ENCODE measurements at places on chromosomes 3 and 15. TPM values are rescaled to one million over a fixed set of nuclear protein-coding genes. Genes with fewer than 3 reads are reported as not detected.
A peak's percentile ranks its signal among the peaks of the same experiment; 100 is the strongest.

DNA sequence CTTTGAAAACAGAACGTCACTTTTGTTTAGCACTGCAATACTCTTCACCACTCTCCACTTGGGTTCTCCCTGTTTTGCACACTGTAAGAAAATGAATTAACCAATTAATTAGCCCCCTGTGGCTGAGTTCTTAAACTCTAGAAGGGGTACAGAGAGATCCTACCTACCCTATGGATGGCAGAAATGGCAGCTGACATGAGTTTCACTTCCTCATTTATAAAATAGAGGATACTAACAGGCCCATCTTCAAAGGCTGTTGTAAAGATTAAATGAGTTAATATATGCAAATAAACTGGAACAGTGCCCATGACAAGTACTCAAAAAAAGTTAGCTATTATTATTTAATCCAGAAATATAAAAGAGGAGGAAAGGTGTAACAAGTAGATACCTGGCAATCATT lies 36.9 kb downstream of the SUCLG2 start:
- H3K27me3 ChIP-seq = no peaks in the 10 kb centered on the region
- no peak overlapping the region for H3K4me3 ChIP-seq
- peaks cover 7% of the 10 kb centered on the region for H3K36me3 ChIP-seq
- H3K4me1 ChIP-seq = no peaks in the 10 kb centered on the region
- H3K27ac ChIP-seq = no peak overlapping the region
- DNase-seq = no peak

The RGMA gene
- 26.2 TPM for total RNA-seq

The TICRR gene
- total RNA-seq = 2.4 TPM

GRCh38 chr3:52026041-52026440 lies 30.3 kb downstream of the DUSP7 start:
- no peak overlapping the region for H3K4me3 ChIP-seq
- H3K27ac ChIP-seq = no peak overlapping the region
- H3K27me3 ChIP-seq = no peaks in the 10 kb centered on the region
- H3K36me3 ChIP-seq = no peaks in the 10 kb centered on the region

The DLEC1 gene
- 0.17 TPM for total RNA-seq

- no peaks in the 10 kb centered on the region for H3K27me3 ChIP-seq
- H3K4me3 ChIP-seq = no peak overlapping the region
- H3K4me1 ChIP-seq = peaks cover 5% of the 10 kb centered on the region
- peak overlapping the region; percentile 1 for H3K27ac ChIP-seq
Measured at GRCh38 chr15:22895465-22896190, 57.2 kb downstream of the NIPA2 start.

- peaks cover 13% of the 10 kb centered on the region for H3K4me1 ChIP-seq
- peak overlapping the region; percentile 42 for H3K27ac ChIP-seq
- no peak overlapping the region for H3K4me3 ChIP-seq
- peaks cover 1% of the 10 kb centered on the region for H3K36me3 ChIP-seq
- no peak for DNase-seq
- no peaks in the 10 kb centered on the region for H3K27me3 ChIP-seq
Measured at GRCh38 chr3:126858887-126859286, 124.0 kb upstream of the PLXNA1 start.

DNA sequence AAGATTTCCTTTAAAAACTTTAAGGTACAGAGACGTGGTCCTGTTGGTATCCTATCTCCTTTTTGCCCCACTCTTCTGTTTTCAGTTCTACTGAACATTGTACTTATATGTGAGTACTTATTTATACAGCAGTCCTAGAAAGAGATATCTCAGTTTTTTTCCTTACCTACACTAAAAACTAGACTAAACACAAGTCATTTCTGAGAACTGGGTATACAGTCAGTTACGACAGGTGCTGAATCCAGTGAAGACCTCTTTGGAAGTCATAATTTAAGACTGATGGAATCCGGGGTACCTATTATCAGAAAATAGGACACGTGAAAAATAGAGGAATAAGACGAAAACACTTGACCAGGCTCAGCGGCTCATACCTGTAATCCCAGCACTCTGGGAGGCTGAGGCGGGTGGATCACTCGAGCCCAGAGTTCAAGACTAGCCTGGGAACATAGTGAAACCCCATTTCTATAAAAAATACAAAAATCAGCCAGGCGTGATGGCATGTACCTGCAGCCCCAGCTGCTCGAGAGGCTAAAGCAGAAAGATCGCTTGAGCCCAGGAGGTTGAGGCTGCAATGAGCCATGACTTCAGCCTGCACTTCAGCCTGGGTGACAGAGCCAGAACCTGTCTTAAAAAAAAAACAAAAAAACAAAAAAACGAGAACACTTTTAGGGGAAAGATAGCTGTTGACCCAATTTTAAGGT lies 76.3 kb downstream of the KLHL25 start:
- no peak overlapping the region for H3K4me3 ChIP-seq
- no peak overlapping the region for H3K27ac ChIP-seq
- DNase-seq = no peak
- peaks cover 3% of the 10 kb centered on the region for H3K4me1 ChIP-seq
- peaks cover 44% of the 10 kb centered on the region for H3K36me3 ChIP-seq

DNA sequence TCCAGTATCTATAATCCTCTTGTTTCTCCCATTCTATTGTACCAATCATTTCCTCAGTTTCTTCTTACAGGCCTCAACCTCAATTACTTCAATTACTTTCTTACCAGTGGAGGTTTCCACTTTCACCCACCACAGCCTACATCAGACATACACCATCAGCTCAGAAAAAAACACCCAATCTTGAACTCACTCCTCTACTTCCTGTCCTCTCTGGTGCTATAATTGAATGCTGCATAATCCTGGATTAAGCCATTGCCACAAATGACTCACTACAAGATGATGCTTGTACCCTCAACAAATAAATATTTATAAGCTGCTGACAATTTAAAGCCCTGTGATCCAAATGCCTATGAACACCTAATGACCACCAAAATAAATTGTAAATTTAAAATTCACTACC lies 18.5 kb downstream of the RYK start:
- no peaks in the 10 kb centered on the region for H3K27me3 ChIP-seq
- H3K27ac ChIP-seq = no peak overlapping the region
- H3K4me1 ChIP-seq = peaks cover 70% of the 10 kb centered on the region
- no peak overlapping the region for H3K4me3 ChIP-seq

DNA sequence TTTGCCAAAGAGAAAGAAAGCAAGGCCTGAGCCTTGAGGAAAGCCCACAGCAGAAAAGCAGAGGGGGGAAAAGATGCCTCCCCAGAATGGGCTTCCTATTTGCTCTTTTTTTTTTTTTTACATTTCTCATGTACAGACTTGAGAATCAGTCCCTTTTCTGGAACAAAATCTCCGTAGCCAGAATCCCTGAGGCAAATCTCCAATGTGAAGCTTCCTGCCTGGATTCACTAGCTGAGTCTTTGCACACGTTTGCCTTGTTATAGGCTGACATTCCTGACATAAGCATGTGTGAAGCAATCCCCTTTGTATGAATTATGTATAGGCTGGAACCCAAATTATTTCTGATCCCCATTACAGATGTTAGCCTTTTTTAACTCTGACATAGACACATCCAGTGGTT lies 52.2 kb upstream of the ACTL6A start:
- H3K27me3 ChIP-seq = peaks cover 14% of the 10 kb centered on the region
- no peak overlapping the region for H3K27ac ChIP-seq
- no peak overlapping the region for H3K4me3 ChIP-seq
- peaks cover 12% of the 10 kb centered on the region for H3K4me1 ChIP-seq
- peaks cover 1% of the 10 kb centered on the region for H3K36me3 ChIP-seq

- H3K27ac ChIP-seq = no peak overlapping the region
- no peaks in the 10 kb centered on the region for H3K27me3 ChIP-seq
- peaks cover 3% of the 10 kb centered on the region for H3K4me1 ChIP-seq
- H3K4me3 ChIP-seq = no peak overlapping the region
Measured at GRCh38 chr15:62437753-62438152, 272.7 kb upstream of the C2CD4B start.

- peaks cover 4% of the 10 kb centered on the region for H3K4me1 ChIP-seq
- H3K27ac ChIP-seq = no peak overlapping the region
- no peak for DNase-seq
- H3K4me3 ChIP-seq = no peak overlapping the region
- peaks cover 38% of the 10 kb centered on the region for H3K27me3 ChIP-seq
- no peaks in the 10 kb centered on the region for H3K36me3 ChIP-seq
Measured at GRCh38 chr3:132356568-132356967, 39.4 kb downstream of the ACP3 start.

DNA sequence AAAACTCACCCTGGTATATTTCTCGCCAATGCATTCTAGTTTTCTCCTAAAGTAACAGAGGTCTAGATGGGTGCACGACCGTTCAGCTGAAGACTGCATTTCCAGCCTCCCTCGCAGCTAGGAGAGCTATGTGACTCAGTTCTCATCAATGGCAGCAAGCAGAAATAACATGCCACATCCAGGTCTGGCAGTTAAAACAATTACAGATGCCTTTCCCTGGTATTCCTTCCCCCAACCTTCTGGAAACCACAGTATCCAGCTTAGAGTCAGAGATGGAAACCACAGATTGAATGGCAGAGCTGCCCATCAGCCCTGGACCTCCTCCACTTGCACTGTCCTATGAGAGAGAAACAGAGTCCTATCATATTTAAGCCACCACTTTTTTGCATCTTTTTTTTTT lies 4.8 kb downstream of the HAPLN3 start:
- H3K36me3 ChIP-seq = no peaks in the 10 kb centered on the region
- H3K4me3 ChIP-seq = no peak overlapping the region
- H3K27ac ChIP-seq = peak overlapping the region; percentile 0
- H3K27me3 ChIP-seq = no peaks in the 10 kb centered on the region
- H3K4me1 ChIP-seq = peaks cover 19% of the 10 kb centered on the region

The ADAMTSL3 gene
- total RNA-seq = 0.49 TPM

GRCh38 chr3:185656321-185656840 lies 70.3 kb downstream of the SENP2 start:
- H3K4me1 ChIP-seq = peaks cover 60% of the 10 kb centered on the region
- peaks cover 23% of the 10 kb centered on the region for H3K36me3 ChIP-seq
- DNase-seq = no peak
- peak overlapping the region; percentile 19 for H3K4me3 ChIP-seq

GRCh38 chr3:139774560-139775302 lies 97.0 kb upstream of the NMNAT3 start:
- no peak for DNase-seq
- no peaks in the 10 kb centered on the region for H3K36me3 ChIP-seq
- H3K4me3 ChIP-seq = peak overlapping the region; percentile 21

DNA sequence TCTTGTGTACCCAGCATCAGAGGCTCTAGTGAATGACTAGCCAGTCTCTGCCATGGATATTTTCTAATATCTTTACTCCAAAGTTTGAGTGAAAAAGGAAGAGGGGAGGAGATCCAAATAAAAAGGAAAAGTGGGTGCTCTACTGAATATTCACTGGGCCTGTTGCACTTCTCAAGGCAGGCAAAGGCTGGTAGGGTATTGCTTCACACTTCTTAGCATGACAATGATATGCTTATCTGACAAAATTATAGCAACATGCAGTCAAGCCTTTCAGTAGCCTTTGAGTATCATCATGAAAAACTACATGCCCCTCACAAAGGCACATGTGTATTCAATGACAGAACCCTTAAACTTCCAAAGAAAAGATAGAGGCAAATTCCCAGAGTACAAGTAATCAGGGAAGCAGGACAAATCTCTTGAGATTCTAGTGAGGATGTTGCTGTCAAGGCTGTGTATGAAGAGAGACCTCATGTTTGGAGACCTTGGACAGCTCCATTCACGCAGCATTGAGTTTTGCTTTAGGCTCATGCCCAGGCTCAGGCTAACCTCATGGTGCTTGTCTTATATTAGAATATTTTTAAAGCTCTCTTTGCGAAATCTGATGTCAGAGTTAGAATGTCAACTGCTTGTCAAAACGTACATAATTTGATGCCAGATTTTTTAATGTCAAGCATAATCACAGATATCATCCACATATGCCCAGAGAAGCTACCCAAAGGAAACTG lies 506.9 kb downstream of the OCA2 start:
- H3K4me1 ChIP-seq = no peaks in the 10 kb centered on the region
- no peak overlapping the region for H3K27ac ChIP-seq
- peaks cover 3% of the 10 kb centered on the region for H3K36me3 ChIP-seq
- H3K4me3 ChIP-seq = no peak overlapping the region
- peaks cover 32% of the 10 kb centered on the region for H3K27me3 ChIP-seq
- no peak for DNase-seq

DNA sequence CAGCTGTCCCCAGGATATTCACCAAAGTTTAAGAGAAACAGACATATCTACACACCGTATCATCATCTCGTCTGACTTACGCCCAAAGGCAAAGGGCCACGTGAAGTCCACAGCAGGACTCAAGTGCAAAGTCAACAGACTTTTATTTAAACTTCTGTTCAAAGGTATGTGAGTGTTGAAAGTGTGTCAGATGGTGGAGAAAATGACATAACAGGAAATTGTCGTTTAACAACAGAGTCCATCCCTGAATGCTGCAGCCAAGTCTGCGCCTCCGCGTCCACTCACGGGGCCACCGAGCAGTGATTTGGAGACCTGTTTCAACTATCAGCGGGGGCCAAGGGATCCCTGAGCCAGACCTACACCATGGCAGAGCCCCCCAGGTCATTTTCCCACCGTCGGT lies 165.6 kb downstream of the XXYLT1 start:
- no peaks in the 10 kb centered on the region for H3K36me3 ChIP-seq
- H3K27ac ChIP-seq = no peak overlapping the region
- H3K4me3 ChIP-seq = no peak overlapping the region

GRCh38 chr3:136586580-136586979 lies 165.6 kb downstream of the STAG1 start:
- no peak overlapping the region for H3K27ac ChIP-seq
- no peaks in the 10 kb centered on the region for H3K36me3 ChIP-seq
- H3K4me1 ChIP-seq = peaks cover 8% of the 10 kb centered on the region

The SAMMSON gene
- total RNA-seq = 0.39 TPM

DNA sequence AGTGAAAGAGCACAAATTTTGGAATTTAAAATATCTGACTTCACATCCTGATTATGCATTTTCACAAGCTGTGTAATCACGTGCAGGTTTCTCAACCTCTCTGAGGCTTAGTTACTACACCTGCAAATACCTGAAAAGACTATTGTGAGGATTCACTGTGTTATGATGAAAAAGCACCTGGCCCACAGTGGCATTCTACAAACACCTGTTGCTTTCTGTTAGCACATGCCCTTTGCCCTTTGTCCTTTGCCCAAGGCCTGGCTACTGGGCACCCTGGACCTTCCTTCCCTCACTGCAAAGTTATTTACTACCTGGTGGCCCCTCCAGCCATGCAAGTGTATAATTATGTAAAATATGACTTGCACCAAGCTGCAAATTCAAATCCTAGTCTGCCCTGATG lies 227.5 kb downstream of the CADPS start:
- H3K4me3 ChIP-seq = no peak overlapping the region
- no peaks in the 10 kb centered on the region for H3K36me3 ChIP-seq
- peaks cover 36% of the 10 kb centered on the region for H3K27me3 ChIP-seq

- no peak for DNase-seq
- no peaks in the 10 kb centered on the region for H3K36me3 ChIP-seq
- H3K27ac ChIP-seq = peak overlapping the region; percentile 82
Measured at GRCh38 chr3:181791056-181791955, 79.6 kb downstream of the SOX2 start.
